ENCODE measurements at places on chromosomes 6 and 20.

GRCh38 chr20:16801919-16802651 is 53.9 kb downstream of the OTOR start:
- peak; percentile 45 for DNase-seq

DNA sequence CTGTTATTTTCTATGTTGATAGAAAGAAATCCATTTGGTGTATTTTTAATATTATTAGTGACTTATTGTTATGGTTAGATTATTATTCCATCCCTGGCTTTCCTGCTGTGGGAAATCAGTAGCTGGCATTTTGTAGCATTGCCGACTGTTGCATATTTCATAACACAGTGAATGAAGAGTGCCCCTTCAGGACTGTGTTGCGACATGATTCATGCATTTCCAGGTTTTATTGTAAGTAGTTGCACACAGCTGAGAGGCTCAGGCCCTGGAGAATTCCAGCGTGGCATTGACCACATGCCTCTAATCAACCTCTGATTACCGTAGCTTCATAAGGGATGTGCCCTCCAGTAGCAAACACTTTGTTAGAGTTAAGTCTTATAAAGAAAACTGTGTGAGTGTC is 263.9 kb downstream of the FARS2 start:
- no peak for DNase-seq

DNA sequence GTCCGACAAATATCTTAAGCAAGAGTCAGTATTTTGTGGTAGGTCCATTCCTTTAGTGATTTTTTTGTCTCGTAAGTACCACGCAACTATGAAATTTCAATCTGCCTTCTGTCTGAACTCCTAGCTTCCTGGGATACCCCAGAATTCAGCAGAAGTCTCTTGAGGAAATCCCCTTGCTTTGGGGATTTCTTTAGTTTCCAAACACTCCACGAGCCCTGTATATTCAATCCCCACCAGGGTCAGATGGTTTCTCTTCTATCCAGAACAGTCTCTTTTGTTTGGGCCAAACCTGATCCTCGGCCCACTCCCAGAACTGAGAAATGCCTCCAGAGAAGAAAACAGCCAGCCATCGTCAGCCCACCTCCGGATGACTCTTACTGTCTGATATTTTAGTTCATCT is 113.0 kb downstream of the CHD6 start:
- no peak for DNase-seq

DNA sequence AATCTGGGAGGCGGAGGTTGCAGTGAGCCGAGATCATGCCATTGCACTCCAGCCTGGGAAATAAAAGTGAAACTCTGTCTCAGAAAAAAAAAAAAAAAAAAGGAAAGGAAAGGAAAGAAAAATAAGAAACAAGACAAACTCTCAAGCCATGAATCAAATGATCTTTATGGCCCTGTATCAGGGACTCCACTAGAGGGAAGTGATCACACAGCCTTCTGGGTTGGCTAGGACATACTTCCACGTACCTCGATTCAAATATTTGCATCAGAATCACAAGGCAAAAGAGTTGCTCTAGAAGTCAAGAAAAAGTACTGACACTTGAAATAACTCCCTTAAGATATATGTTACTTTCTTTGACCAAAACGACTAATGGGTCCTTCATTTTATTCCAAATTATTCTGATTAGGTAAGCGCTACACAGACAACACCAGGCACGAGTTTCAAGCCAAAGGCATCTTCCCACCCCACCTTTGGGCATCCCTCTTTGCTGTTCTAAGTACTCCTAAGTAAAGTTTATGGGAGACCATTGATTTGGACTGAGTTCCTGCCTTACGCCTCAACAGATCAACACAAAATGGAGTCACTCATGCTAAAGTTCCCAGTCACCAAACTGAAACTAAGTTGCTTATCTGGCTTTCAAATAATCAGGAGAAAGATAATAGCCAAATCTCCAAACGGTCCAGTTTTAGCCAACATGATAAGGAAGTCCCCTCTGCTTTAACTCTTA is 77.5 kb upstream of the NT5E start:
- no peak for DNase-seq

- no peak for DNase-seq
Observed at GRCh38 chr20:5751856-5752255, 1.7 kb downstream of the SHLD1 start.

- no peak for DNase-seq
Observed at GRCh38 chr20:34305333-34306230, 2.4 kb upstream of the AHCY start.

- no peak for DNase-seq
Observed at GRCh38 chr20:45337367-45338120, 10.7 kb downstream of the SDC4 start.

- no peak for DNase-seq
Observed at GRCh38 chr6:64146094-64146493, 510.5 kb downstream of the PHF3 start.

DNA sequence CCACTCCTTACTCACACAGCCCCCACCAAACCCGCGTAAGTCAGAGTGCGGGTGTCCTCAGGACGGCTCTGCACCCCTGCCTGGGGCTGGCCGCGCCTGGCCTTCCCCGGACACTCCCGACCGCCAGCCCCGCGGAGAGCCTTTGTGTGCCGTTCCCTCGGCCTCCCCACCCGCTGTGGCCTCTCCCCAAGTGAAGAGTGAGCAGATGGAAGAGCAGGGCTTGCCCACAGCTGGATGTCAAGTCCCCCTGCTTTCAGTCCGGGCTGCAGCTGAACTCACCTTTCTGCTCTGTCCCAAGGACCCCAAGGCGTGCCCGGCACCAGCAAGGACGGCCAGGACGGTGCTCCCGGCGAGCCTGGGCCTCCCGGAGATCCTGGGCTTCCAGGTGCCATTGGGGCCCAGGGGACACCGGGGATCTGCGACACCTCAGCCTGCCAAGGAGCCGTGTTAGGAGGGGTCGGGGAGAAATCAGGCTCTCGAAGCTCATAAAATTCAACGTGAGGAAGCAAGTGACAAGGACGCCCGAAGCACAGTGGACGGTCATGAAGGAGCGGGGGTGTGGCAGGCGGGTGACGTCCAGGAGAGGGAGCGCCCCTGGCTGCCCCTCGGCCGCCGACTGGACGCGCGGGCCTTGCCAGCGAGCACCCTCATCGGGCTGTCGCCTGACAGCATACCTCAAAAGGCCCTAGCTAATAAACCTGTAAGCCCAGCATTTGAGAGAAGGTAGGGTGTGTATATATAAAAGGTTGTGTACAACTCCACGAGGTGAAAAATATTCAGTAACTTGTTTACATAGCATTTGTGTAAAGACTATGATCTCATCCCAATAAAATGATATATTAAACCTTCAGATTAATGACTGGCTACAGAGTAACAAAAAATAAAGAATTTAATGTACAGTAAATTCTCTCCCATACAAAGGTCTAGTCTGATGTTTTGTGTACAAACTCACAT is 21.1 kb downstream of the TCFL5 start:
- no peak for DNase-seq

DNA sequence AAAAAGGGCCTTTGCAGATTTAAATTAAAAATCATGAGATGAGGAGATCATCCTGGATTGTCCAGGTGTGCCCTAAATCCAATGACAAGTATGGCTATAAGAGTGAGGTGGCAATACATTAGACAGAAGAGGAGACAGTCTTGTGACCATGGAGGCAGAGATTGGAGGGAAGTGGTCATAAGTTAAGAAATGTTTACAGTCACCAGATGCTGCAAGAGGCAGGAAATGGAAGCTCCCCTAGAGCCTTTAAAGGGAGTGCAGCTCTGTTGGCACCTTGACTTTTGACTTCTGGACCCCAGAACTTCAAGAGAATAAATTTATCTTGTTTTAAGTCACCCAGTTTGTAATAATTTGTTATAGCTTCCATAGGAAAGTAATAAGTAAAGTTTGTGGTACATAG is 61.1 kb downstream of the HMGN3 start:
- DNase-seq, result no peak

DNA sequence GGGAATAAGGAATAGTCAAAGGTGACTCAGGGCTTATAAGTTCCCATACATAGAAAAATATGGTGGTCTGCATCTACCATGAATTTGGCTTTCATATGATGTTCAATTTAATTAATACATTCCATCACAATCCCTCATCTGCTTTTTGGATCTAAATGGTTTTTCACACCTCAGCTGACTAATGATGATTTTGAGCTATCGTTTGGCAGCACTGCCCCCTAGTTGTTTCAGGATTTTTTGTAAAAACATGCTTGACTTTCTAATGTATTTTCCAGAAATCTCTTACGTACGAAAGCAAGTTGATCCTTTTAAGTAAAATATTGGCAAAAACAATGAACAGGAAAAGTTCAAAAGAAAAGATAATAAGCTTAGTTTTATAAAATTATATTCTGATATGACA is 408.6 kb upstream of the ADGRB3 start:
- DNase-seq, result no peak

DNA sequence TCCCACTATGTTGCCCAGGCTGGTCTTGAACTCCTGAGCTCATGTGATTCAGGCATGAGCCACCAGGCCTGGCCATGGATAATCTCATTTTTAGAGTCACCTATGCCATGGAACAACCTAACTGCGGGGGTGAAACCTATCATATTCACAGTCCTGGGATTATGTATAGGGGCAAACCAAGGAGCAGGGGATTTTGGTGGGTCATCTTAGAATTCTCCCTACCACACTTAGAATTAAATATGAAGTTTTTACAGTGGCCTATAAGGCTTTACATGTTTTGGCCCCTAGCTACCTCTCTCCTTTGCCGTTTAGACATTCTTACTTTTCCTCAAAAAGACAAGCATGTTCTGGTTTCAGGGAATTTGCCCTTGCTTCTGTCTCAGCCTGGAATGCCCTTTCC is 20.6 kb upstream of the VEGFA start:
- DNase-seq, result no peak

GRCh38 chr6:134930463-134930862 is 19.4 kb downstream of the ALDH8A1 start:
- no peak for DNase-seq

DNA sequence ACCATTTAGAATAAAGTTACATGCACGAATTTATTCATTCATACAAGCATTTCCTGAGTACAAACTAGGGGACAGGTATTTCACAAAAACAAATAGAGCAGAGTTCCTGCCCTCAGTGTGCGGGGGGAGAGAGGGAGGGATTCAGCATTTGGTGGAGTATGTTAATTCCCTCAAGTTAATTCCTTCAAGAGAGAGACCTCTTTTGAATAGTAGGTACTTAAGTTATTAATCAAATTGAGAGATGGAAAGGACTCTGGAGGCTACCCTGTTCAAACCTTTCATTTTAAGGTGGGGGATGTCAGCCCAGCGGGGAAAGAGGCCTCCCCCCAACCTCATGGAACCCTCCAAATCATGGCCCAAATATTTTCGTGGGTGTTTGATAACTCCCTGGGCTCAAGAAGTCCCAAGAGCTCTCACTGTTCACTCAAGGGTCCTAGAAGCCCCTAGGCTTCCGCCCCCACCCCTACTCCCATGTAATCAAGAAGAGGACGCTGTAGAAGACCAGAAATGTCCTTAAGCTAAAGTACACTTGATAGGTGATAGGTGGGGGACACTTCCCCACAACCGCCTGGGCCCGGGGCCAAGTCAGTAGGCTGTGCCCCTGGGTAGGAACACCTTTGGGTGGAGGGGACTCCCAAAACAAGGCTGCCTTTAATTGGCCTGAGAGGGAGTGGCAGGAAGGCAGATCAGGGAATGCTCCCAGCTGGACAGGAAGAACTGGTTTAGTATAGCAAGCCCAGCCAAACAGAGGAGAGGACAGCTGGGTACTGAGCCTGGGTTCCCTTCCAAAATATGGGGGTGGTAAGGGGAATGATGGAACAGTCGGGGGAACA is 2.9 kb downstream of the SDC4 start:
- no peak for DNase-seq

DNA sequence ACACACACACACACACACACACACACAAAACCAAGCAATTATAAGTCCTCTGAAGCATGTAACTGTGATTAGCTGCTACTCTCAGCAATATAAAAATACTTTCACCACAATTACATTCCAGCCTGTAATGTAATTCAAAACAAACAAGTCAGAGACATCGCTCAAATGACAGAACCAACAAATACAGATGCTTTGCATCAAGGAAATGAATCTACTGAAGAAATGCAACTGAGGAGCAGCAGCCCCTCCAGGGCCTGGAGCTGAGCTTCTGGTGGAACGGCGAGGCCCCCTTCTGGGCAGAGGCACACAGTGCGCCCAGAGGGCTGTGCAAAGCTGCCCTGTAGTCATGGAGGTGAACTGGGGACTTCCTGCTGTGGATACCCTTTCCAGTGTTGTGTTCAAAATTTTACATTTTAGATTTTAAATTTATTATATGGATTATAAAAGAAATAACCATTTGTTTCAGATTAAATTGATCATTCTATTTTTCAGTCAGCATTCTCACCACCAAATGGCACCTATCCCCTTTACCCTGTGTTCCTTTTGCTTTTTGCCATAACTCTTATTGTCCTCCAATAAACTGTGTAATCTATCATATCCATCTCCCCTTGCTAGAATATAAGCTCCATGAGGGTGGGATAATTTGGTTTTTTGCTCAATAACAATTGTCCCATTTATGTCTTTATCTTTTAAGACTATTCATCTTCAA is 23.2 kb downstream of the ADAT2 start:
- DNase-seq, result peak; percentile 6

GRCh38 chr20:38728191-38728781 is 4.0 kb downstream of the SLC32A1 start:
- no peak for DNase-seq

DNA sequence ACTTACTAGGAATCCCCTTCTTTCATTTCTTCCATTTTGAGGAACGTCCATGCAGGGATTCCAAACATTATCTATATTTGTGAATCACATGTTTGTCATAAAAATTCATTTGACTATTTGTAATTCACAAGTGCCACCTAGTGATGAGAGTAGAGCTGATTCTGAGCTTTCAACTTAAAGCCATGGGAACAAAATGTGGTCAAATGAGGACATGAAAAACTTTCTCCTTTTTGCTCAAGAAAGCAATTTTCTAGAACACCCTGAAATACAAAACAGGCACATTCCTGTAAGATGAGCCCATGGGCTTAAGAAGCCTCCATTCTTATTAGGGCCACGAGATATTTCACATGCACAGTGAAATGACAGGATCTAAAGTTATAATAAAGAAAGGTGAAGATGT is 12.3 kb downstream of the MAP3K7 start:
- no peak for DNase-seq

- DNase-seq, result no peak
Observed at GRCh38 chr6:132495604-132496079, 17.3 kb downstream of the STX7 start.

- peak; percentile 22 for DNase-seq
Observed at GRCh38 chr20:31573555-31574321, 31.4 kb upstream of the ID1 start.

GRCh38 chr6:30264743-30265142 is 51.5 kb upstream of the TRIM26 start:
- no peak for DNase-seq

GRCh38 chr6:159065091-159065490 is 20.3 kb upstream of the TAGAP start:
- no peak for DNase-seq
